ENCODE measurements at places on chromosomes 5 and 9.
A peak's percentile ranks its signal among the peaks of the same experiment; 100 is the strongest.

DNA sequence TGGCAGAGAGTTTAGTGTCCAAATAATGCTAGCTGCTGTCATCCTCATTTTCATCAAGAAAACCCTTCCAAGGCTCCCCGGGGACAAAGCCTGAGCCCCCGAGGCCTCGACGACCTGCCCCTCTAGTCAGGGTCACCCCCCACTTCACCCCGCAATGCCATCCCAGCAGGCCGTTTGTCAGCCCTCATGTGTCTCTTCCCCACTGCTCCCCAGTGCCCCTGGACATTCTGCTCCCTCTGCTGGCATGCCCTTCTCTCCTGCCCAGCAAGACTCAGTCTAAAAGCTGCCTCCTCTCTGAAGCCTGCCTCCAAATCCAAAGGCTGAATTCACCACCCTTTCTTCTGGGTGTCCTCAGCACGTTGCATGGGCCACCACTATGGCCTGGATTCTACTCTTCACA, 59.3 kb downstream of the PAX5 start:
- no peak for DNase-seq

DNA sequence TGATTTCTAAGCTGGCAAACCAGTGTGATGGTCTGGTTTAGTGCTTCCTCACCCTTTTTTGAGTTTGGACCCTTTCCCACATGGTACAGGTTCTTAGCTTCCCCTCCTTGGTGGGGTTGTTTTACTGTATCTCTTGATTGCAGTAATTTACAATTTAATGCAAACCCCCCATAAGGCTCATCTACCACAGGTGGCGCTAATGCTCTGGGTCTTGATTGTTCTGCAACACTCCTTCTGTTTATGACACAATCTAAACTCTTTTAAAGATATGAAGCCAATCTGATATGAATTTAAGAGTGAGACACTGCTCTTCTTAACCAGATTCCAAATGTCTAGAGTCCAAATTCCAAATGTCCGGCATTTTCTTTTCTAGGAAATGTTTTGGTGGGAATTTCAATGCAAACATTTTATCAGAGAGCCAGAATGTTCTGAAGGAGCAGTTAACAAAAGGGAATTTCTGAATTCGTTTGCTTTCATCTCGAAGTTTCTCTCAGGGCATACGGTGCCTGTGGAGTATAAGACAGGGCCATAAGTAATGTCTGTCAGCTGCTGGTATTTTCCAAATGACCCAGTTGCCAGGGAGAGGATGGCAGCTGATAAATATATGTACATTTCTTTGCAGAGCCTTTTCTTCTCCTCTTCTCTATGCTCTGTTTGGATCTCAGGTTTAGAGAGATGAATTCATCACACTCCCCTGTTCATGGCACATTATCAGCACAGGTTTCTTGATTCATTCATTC, 246.8 kb downstream of the ARHGAP26 start:
- peak; percentile 46 for DNase-seq

DNA sequence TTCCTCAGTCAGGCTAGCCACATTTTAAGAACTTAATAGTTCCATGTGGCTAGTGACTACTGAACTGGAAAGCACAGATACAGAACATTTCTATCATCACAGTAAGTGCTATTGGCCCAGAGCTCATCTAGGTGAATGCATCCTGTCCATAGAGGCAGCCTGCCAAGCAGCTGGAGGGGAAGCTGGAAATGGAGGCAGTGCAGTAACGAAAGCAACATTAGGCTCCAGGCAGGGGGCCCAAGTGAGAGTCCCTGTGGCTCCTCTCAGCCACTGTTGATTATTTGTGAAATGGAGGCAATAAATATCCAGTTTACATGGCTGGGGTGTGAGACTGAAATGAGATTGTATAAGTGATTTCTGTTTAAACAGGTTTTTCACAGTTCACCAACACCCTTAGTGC, 227.2 kb upstream of the KLF9 start:
- DNase-seq, result no peak

DNA sequence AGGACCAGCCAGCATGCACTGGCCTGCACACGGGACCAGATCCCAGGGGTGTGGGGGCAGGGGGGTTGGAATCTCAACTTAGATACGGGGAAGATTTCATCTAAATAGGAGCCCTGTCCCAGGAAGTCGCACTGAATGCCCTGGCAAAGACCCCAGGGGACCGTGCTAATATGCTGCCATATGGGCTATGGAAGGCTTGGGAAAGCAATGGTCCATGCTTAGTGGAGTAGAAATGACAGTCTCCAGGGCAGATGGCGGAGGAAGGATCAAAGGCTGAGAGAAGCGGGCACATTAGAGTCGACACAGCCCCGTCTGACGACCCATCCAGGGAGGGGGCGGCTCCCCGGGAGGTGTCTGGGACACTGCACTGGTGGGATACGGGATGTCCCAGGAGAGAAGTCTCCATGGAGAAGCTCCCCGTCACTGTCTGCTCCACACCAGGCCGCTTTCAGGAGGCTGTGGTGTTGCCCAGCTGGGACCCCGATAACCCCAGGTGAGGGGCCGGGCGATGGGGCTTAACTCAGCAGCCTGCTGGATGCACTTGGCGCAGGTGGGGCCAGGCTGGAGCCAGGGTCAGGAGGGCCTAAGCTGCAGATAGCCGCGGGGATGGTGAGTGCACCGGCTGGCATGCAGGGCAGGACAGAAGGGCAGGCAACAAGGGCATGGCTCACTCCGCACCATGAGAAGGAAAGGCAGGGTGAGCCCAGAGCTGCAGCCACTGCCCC, 377.7 kb upstream of the IRX1 start:
- DNase-seq, result no peak

DNA sequence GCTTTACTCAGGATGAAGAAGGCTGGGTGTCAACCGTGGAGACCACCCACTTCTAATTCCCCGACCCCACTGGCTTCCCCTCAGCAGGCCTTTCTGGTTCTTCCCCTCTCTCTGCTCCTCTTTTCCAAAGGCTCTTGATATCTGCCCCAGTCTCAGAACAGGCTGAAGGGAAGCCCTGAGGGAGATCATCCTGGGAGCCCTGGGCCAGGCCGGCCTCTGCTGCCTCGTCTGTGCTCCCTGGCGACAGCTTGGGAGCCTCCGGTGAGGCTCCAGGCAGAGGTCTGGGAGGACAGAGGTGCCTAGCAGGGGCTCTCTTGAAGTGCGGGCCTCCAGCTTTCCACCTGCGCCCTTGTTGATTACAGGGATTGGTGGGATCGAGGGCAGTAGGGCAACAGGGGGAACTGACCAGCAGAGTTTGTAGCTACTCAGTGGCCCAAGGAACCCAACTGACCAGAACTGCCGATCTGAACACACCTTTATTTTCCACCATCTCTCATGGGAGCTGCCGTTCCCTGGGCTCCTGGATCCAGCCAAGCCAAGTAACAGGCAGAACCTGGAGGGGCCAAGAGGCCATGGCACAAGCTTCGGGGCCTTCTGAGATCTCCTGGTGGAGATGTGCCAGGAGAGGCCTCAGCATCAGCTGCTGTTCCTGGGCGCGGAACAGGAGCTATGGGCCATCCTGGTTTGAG, 198.5 kb downstream of the CACNA1B start:
- DNase-seq, result no peak

DNA sequence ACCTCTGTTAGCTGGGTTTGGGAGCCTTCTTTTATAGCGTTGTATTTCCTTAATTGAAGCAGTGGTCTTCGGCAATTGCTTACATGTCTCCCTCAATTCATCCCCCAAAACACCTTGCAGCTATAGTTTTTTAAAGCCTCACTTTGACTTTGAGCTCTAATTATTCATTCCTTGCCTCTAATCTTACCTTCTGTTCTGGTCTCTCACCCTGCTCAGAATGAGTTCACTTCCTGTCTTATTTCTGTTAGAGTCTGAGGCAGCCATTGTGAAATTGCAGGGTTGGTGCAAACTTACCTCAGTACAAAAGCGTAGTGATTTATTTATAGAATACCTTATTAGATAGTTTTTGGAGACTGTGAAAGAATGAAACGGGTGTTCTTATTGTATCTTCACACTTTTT, 35.0 kb downstream of the AOPEP start:
- no peak for DNase-seq

GRCh38 chr5:64333886-64334285, 168.2 kb downstream of the RNF180 start:
- DNase-seq, result no peak

DNA sequence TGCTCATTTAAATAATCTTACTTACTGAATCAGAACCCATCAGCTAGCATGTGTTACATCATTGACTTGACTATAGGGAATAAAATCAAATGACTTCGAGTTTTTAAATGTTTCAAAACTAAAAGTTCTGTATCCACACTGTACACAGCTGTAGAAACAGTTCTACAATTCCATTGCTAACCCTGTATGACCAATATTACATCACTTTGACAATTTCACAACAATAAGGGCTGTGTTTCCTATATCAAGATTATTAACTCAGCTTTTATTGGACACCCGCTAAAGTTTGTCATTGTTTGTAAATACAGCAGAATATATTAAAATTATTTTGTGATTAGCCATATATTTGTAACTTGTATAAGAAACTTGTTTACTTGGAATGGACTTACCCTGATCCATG, 540.8 kb downstream of the PRELID2 start:
- peak; percentile 3 for DNase-seq

GRCh38 chr5:79845448-79846197, 145.4 kb downstream of the MTX3 start:
- peak; percentile 94 for DNase-seq

- DNase-seq, result no peak
These were observed 10.6 kb downstream of the PTBP3 start for GRCh38 chr9:112322701-112323377.

DNA sequence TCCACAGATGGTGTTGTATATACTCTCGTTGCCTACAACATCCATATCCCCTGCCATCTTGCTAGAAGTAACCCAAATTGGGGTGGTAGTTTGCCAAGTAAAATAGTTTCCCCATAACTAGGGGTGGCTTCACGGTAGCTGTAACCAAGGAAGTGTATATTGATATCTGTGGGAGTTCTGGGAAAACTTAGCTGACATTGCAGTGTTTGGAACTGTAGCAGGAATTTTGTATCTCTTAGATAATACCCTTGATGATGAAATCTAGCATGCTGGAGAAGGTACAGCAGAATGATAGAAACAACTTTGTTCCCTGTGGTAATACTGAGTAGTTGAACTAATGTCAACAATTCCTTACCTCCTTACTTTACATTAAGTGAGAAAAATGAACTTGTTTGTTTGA, 29.8 kb downstream of the FBXL7 start:
- DNase-seq, result no peak

- no peak for DNase-seq
These were observed 57.6 kb downstream of the OTULIN start for GRCh38 chr5:14721990-14722656.

GRCh38 chr9:122562134-122562760, 9.3 kb downstream of the OR1N2 start:
- no peak for DNase-seq

GRCh38 chr5:107601076-107601475, 69.7 kb downstream of the EFNA5 start:
- no peak for DNase-seq

DNA sequence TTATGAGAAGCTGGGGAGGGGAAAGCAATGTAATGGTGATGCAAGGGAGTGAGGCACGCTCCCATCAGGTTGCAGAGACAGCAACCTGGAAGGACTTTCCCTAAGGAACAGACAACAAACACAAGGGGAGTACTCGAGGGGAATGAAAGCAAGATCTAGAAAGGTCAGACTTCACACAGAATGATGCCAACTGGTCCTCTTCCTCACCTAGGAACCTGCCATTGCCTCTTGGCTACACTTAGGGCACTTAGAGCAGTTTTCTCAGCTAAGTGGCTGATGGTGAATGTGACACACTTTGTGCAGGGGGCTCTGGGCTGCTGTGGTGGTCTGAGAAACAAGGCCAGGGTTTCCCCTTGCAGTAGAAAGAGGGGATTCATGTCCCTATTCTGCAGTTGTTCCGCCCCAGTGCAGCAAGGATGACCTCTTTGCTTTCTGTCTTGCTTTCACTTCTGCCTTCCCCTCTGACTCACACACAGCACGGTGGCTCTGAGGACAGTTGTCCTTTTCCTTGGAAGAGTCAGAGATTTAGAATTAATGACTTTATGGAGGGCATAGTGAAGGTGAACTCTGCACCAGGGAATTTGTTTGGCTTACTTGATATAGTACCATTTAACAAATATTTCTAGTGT, 394.0 kb upstream of the KLF4 start:
- no peak for DNase-seq

DNA sequence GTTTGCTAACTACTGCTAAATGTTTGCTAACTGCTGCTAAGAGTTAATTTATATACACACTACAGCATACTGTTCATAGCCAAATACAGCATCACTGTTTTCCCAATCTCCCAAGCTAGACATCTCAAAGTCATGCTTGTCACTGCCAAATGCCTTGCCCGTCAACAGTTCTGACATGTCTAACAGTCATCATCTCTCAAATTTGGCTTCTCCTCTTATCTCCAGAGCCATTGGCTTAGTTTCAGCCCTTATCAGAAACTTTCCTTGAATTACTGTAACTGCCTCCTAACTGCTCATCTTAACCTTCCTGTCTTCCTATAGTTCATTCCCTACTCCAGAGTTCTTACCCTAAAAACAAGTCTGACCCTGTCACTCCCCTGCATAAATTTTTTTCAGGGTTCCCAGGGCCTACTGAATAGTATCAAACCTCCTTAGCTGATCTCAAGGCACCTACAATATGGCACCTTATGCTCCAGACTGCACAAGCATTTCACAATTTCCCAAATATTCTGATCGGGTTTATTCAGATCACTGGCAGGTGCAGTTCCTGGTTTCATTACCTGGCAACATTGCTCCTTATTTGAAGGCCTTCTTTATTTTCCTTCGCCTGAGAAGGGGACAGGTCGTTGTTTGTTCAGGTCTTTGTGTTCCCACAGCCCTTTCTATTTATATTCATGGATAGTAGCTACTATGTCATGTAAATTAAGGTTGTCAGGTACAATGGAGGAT, 55.9 kb upstream of the ANKRD55 start:
- DNase-seq, result no peak

- DNase-seq, result peak; percentile 41
These were observed 125.3 kb upstream of the MARCHF11 start for GRCh38 chr5:16304846-16305245.

GRCh38 chr5:159331093-159331973, 1.0 kb upstream of the IL12B start:
- peak; percentile 25 for DNase-seq

- no peak for DNase-seq
These were observed 33.4 kb upstream of the CDC42SE2 start for GRCh38 chr5:131230406-131230805.

GRCh38 chr5:159515909-159516415, 185.7 kb upstream of the IL12B start:
- DNase-seq, result peak; percentile 32

DNA sequence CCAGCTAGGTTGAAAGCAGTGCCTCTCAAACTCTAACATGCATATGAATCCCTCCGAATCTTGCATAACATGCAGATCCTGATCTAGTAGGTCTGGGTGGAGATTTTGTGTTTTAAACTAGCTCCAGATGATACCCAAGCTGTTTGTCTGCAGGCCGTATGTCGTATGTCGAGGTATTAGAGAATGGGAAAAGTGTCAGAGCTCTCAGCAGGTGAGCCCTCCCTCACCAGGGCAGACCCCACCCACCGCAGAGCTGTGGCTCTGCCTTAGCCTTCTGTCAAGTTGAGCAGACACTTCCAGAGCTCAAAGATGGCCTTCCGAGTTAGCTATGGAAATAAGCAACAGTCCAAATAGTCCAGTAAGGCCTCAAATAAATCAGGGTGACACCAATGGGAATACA, 83.2 kb upstream of the MAP3K1 start:
- no peak for DNase-seq
